ENCODE measurements at places on chromosomes 2 and 18. TPM values are rescaled to one million over a fixed set of nuclear protein-coding genes. Genes with fewer than 3 reads are reported as not detected.

Gene SLC14A1
- total RNA-seq, result 0.09 TPM

Gene ARHGEF4
- 0.09 TPM for total RNA-seq

Gene HMSD
- not detected for total RNA-seq

Gene FAM161A
- total RNA-seq, result 2.1 TPM

Gene STPG4
- total RNA-seq, result 0.09 TPM

Gene TNS1
- 27.4 TPM for total RNA-seq

Gene FAM228A
- total RNA-seq, result 0.28 TPM

Gene ABCA12
- total RNA-seq, result not detected

Gene MYO1B
- 27.6 TPM for total RNA-seq

Gene IL36RN
- total RNA-seq, result not detected

Gene CHST9
- not detected for total RNA-seq

Gene TMEM178A
- 0.56 TPM for total RNA-seq

Gene MAP3K19
- total RNA-seq, result not detected

Gene GREB1
- 0.09 TPM for total RNA-seq

Gene TUBA4B
- total RNA-seq, result not detected

Gene LYG1
- total RNA-seq, result 0.27 TPM

Gene FBLN7
- 1.2 TPM for total RNA-seq

Gene AKAIN1
- not detected for total RNA-seq

Gene RNASEH1
- 29.9 TPM for total RNA-seq

Data from endothelial cell of coronary artery (primary cell).